ENCODE measurements at places on chromosomes 2 and 18. TPM values are rescaled to one million over a fixed set of nuclear protein-coding genes. Genes with fewer than 3 reads are reported as not detected.

DNA sequence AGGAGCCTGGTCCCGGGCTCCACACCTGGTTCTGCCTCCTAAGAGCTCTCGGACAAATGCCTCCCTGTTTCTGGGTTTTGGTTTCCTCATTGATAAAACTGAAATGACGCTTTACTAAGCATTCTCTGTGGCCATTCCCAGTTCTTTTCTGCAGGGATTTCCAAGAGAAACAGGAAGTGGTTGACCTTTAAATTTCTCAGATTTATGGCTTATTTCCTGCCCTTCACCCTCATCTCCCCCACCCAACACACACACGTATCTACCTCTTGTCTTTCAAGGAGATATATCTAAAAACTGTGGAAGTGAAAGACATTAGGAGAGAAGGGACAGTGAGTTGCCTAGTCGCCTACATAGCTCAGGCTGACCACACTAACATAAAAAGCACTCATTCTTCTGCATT, 53.0 kb downstream of the PIEZO2 start:
- DNase-seq = no peak

DNA sequence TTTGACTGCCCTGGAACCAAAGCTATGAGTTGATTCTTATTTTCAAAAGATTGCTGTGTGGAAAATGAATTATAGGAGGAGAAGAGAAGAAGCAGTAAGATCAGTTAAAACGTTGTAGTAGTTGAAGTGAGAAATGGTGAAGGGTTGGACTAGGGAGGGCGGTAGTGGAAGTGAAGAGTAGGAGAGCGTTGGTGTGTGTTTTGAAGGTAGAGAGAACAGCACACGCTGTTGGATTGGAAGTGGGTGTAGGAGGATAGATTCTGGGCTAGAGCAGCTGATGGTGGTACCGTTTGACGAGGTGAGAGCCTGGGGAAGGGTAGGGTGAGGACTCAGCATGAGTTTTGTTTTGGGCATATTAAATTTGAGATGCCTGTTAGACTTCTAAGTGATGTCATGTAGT, 18.4 kb downstream of the RIOK3 start:
- no peak for DNase-seq

DNA sequence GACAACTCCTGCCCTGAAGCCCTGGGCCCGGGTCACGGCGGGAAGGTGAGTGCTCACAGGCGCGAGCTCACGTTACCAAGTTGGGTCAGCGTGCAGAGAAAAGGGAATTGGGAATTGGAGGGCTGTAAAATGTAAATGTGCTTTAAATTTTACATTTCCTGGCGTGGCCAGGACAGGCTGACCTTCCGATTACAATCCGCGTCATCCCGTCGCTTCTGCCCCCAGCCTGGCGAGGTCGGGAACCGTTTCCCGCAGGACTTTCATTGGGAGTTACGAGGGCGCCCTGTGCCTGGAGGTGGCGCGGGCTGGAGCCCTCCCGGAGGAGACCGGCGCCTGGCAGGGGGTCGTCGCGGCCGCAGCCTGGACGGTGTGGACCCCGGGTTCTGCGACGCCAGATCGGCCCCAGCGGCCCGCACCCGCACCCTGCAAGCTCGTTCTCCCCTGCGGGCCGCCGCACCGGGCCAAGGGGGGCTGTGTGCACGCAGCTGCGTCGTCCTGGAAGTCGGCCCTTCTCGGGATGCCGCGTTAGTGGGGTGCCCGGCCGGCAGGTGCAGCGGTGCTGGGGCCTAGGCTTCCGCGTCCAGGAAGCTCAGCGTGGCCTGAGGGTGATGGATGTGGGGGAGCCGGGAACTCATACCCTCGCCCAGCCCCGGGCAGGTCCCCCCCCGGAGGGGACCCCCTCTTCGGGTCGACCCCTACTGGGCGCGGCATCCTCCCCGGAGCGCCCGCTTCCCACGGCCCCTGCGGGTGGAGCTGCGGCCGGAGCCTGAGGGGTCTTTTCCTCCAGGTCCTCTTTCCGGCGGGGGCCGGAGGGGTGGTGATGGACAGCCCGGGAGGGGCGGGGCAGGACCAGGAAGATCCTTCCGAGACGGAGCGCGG, 63.9 kb downstream of the LRRFIP1 start:
- no peak for DNase-seq

DNA sequence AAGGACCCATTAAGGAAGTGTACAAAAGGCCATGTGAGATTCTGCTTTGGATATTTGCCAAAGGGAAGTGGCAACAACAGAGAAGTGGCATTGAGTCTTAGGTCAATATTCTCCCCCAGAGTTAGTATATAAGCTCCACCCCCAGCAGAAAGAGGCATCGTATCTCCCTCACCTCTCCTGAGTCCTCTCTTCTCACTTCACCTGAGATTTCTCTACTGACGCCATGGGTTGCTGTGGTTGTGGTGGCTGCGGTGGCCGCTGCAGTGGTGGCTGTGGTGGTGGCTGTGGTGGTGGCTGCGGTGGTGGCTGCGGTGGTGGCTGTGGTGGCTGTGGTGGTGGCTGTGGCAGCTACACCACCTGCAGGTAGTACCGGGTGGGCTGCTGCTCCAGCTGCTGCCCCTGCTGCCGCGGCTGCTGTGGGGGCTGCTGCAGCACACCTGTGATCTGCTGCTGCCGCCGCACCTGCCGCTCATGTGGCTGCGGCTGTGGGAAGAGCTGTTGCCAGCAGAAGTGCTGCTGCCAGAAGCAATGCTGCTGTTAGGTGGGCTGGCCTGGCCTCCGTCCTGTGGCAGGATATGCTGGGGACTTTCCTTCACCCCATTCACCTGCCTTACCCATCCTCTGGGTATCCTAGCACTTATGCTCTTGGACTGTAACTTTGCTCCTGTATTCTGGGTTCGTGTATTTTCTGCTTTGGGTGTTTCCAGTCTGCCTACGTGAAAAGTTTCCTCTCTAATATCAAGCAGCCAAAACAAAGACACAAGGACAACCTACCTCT, 5.9 kb downstream of the SCYGR3 start:
- DNase-seq = no peak

- DNase-seq = no peak
Observed at GRCh38 chr2:118861731-118862130, 14.3 kb upstream of the EN1 start.

DNA sequence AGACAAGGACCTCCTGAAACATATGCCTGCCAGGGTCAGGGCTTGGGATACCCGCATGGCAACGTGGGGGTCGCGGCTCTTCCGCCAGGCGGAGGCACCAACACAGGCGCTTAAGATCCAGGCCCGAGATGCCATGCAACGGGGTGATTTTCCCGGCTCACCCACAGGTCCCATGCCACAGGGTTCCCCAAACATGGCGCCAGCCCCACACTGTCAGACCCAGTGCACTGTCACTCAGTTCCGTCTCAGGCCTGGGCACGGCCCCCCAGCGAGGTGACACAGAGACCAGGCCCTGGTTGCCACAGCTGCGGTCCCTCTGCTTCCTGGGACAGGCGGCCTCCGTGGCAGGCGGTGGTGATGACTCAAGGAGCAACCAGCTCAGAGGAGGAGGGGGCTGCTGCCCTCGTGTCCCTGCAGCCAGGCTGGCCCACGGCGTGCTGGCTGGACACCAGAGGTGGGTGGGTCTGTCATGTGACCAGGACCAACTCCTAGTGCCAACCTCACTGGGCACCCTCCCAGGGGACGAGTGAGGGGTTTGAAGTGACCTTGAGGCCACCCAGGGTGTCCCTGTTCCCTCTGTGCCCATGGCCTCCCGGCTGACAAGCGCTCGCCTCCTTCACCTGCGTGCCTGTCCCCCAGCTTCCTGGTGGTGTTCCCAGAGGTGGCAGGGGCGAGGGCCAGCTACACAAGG, 4.9 kb downstream of the PDCD1 start:
- peak; percentile 26 for DNase-seq

DNA sequence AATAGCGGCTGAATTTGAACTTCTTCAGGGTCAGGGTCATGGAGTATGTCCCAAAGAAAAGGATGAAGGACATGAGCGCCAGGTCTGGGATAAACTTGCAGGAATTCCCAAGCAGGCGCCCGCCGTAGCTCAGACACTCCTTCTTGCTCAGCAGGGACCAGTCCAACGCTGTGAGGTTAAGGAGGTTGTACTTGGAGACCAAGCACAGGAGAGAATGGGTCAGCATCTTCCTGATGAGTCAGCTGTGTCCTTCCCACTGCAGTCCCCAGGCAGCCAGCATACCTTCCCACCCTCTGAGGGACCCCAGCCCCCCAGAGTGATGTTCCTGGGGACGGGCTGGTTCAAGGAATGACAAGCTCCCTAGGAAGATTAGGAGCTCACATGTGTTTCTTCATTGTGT, 40.9 kb downstream of the MTHFD2 start:
- no peak for DNase-seq

GRCh38 chr18:10152475-10152874, 238.7 kb downstream of the VAPA start:
- DNase-seq = no peak

DNA sequence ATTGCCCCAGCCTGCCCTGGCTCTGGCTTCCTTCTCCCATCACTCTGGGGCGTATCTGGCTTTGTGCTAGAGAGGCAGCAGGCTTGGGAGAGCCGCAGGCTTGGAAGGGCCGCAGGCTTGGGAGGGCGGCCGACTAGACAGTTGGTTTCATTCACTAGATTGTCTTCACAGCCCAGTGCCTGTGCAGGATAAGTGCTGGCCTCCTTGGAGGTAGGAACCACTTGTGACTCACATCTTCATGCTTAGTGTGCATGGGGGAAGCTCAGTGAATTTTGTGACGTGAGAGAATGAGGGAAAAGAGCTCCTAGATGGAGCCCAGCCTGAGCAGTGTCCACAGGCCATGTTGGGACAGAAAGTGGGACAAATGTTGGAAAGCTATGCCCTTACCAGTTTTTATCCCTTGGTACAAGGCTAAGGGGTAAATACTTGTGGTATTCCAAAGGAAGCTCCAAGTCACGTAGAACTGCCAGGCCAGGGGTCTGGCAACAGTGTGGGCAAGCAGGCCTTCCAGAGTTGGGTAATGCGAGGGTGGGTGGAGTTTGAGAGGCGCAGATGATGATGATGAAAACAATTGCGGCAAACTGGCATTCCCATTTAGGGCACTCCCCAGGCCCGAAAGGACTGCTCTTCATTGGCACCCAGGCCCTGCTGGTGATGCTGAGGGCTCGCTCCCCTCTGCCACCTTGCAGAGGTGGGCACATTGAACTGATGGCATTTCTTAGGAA, 100.1 kb downstream of the DDX1 start:
- no peak for DNase-seq

DNA sequence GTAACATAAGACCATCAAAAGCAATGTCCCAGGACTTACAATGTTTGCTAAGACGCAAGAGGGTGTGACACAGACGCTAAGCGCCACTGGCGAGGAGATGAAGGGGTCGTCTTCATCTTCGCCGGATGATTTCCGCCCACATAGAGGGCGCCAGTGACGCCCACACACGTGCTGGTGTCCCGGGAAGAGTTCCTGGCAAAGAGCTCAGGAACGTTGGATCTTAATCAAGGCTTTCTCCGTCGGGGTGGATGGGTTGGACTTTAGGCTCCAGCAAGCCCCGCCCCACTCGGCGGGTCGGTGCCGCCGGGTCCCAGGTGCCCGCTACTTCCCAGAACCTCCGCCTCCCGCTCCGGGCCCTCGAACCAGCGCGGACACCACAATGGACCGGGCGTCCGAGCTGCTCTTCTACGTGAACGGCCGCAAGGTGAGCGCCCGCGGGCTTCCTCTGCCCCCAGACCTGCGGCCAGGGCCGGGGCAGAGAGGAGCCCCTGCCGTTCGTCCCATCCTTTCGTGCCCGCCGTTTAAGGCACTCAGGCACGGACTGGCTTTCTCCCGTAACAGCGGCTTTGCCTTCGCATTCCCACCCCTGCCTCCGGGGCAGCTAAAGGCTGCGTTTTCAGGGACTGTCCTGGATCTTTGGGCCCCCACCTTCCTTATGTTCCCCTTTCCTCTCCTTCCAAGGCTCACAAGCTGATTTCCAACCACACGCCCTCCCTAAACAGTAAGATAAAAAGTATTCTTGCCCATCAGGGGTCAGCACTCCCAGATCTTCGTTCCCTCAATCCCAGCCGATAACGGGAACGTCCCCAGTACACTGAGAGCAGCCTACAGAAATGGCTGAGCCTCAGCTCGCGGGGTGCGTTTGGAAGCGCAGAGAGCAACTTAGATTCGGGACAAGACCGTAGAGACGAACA, at the start of gene AOX1:
TSS of gene AOX1 (plus strand) at position 285 of the 914 bp plus-strand sequence. CDS start at position 380, 95 bp downstream.
- DNase-seq = no peak

- DNase-seq = no peak
Observed at GRCh38 chr2:150620416-150620815, 132.9 kb upstream of the RND3 start.

DNA sequence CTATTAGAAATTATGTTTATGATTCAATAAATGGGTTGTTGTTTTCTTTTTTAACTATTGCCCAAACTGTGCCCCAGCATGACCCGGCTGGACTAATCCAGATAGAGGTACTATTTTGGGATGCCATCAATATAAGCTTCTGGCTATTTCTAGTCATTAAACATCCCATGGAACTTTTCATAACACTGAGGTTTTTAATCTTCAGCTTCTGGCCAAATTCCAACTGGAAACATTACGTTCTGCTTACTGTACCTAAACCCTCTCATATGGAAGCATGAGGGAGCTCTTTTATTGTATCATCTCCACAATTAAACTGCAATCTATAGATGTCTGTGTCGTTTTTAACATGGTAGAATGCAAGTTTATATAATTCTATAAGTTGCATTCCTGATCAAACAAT, 674.7 kb downstream of the ARHGAP15 start:
- no peak for DNase-seq

GRCh38 chr18:37529863-37530262, 35.7 kb downstream of the CELF4 start:
- no peak for DNase-seq

GRCh38 chr2:176680916-176681516, 411.8 kb downstream of the MTX2 start:
- no peak for DNase-seq

- no peak for DNase-seq
Observed at GRCh38 chr18:37408676-37409265, 156.8 kb downstream of the CELF4 start.

DNA sequence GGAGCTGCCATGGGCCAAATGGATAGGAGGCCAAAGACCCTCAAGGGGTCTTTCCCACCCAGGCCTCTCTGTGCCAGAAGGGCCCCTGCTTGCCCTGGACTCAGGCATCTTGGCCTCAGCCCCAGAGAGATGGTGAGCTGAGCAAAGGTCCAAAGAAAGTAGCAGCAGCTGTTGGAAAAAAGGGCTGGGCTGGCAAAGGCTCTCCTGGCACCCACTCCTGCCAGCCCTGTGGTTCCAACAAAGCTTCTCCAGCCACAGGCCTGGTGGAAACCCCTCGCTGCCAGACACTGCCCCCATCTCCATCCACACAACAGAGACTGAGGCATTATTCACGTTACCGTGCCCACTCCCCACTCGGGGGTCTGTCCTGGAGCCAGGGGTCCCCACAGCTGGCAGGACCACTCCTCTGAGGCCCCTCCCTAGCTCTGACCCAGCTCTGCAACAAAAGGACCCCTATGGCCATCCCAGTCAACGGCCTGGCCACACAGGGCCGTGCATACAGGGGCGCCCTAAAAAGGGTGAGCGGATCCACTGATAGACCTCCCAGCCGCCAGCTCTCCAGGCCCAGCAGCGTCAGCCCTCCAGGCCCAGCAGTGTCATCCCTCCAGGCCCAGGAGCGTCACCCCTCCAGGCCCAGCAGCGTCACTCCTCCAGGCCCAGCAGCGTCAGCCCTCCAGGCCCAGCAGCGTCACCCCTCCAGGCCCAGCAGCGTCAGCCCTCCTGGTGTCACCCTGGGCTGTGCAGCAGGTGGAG, 10.1 kb downstream of the BIN1 start:
- DNase-seq = no peak

- no peak for DNase-seq
Observed at GRCh38 chr2:167190053-167190452, 301.8 kb downstream of the XIRP2 start.

Gene ATOH8
- not detected for total RNA-seq

Gene ERBB4
- total RNA-seq = not detected

Gene SLC11A1
- 0.61 TPM for total RNA-seq

Gene ALLC
- total RNA-seq = not detected

Gene ATG16L1
- total RNA-seq = 37.8 TPM

Gene CYRIA
- total RNA-seq = 1.8 TPM

Gene SULT1C3
- total RNA-seq = not detected

Gene PPP4R1
- 38.3 TPM for total RNA-seq

Gene RAX
- not detected for total RNA-seq
